ENCODE measurements at places on chromosomes 7 and 10.

DNA sequence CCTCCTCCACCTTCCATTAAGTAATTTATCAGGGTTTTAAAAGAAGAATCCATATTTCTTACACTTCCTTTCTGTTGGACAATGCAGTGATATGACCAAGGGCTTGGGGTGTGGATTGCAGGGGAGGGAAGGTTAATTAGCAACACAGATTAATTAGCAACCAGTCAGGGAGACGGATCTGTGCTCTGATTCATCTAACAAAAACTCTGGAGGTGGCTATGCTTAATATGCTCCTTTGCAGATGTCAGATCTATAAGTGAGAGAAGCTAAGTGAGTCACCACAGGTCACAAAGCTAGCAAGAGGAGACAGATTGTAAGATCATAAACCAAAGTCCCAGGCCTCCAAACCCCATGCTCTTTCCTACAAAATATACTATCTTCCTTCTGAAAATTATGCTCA lies 178.8 kb upstream of the ITGB1 start:
- DNase-seq, result no peak

- DNase-seq, result no peak
Observed at GRCh38 chr7:10939237-10939910, 34.3 kb upstream of the PHF14 start.

- no peak for DNase-seq
Observed at GRCh38 chr7:157955348-157955999, 618.7 kb downstream of the DNAJB6 start.

DNA sequence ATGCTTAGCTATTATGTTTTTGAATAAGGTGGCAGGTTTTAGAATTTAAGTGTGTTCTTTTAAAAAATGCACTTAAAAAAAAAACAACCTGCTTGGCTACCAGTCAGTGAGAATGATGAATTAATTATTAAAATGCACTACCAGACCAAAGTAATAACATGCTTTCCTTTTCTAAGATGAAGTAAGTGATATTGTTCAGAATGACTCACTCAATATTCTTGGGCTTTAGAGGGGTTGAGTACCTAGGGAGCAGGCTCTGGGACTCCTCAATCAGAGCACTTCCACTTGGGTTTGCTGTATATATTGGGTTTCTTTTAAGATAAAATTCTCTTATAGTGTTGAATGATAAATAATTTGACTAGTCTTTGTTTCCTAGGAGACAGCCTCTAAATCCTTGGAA lies 8.6 kb downstream of the STAM start:
- no peak for DNase-seq

- no peak for DNase-seq
Observed at GRCh38 chr7:155790666-155791065, 21.6 kb downstream of the SHH start.

DNA sequence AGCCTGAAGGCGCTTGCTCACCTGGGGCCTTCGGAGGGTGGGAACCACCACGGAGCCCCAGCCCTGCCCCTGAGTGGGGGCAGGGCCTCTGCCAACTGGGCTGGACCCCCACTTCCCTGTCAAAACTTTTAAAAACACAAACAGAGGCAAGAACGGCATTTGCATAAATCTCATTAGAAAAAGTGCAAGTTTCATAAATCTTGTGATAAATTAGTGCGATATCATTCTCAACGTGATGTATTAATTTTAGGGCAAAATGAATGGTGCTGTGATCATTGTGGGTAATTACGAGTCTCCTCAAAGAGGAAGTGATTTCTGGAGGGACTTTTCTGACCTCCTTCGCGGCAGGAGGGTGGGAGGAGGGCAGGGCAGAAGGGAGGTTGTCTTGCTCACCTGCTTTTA lies 98.3 kb downstream of the CDH23 start:
- no peak for DNase-seq

DNA sequence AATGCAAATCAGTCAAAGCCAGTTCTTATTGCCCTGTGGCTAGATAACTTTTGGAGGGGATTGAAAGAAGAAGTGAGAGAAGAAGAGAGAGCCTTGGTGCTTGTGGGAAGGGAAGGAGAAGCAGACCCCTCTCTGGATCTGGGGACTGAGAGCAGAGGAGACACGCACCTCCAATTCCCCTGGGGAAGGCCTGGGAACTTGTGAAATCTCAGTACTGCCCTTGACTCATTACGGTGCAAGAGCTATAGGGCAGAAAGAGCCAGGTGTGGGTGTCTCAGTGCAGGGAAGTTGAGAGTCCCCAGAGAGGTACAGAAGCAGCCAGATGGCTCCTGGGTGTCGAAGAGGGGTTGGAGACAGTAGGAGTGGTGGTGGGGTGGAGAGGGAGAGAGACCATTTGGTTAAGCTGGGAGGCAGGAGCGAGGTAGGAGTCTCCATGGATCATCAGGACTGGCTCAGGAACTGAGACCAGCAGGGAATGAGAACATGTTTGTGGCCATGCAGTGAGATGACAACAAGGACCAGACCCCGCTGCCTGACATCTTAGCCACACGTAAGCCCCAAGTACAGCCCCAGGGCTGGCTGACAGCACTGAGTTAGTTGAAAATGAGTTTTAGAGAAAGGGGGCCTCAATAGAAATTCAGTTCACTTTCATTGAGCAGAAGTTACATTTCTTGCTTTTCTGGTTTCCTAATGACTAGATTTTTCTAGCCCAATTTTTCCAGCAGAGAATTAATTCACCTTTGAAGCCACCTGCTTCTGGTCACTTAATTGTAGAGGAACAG lies 238.2 kb downstream of the BUB3 start:
- DNase-seq, result no peak

GRCh38 chr10:53387562-53387961 lies 615.0 kb upstream of the MBL2 start:
- no peak for DNase-seq

GRCh38 chr10:116849248-116850057 lies at the start of gene ENO4:
Gene ENO4 (plus strand): TSS chr10:116849499. CDS start chr10:116849567, 68 bp downstream.
- peak; percentile 88 for DNase-seq

DNA sequence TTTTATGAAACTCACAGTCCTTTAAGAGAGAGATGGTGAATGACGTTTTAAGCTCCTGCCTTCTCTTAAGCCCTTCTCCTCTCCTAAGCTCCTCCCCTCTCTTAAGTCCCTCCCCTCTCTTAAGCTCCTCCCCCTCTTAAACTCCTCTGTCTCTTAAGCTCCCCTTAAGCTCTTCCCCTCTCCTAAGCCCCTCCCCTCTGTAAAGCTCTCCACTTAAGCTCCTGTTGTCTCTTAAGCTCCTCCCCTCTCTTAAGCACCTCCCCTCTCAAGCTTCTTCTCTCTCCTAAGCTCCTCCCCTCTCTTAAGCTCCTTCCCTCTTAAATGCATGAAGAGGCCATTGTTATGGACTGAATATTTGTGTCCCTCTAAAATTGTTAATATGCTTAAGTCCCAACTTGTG lies 1180.6 kb upstream of the AUTS2 start:
- DNase-seq, result no peak

GRCh38 chr7:122550545-122550944 lies 148.4 kb downstream of the RNF133 start:
- no peak for DNase-seq

- no peak for DNase-seq
Observed at GRCh38 chr10:132120200-132120599, 54.5 kb downstream of the JAKMIP3 start.

DNA sequence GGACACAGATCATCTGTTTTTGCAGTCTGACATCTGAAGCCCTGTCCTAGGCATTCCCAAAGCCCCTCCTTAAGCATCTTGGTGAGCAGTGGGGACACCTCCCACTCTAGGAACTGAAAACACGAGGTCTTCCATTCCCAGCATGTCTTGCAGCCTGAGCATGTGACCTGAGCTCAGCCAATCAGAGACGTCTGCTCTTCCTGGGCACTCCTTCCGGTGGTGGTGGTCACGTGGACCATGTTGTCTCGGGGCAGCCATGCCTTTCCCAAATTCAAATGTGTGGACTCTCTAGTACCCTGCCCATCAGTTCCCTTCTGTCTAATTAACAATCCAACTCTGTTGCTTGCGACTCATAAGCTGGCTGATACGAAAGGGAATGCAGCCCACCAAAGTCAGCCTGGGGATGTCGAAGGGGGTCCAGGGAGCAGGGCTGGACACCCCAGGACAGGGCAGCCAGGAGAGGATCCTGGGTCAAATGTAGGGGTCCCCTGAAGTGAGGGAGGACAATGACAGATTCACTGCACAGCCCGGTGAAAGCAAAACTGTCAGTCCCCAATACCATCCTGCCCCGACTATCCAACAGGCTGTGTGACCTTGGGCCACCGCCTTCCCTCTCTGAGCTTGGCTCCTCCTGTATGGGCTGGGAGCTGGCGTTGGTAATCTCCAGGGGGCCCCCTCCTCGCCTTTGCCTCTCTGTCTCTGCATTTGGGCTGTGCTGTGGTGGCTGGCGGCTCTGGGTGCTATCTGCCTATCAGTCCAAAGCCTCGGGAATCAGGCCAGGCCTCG lies 57.4 kb upstream of the BAIAP2L1 start:
- no peak for DNase-seq

All from muscle of arm (tissue), 14 donors.